ENCODE measurements at places on chromosomes 13 and 19.

- DNase-seq, result no peak
These were observed 331.9 kb upstream of the TSHZ3 start for GRCh38 chr19:31681121-31681520.

- DNase-seq, result no peak
These were observed 1.1 kb downstream of the TSSK6 start for GRCh38 chr19:19514215-19514657.

GRCh38 chr13:59680429-59681024, 483.2 kb downstream of the DIAPH3 start:
- DNase-seq, result no peak

DNA sequence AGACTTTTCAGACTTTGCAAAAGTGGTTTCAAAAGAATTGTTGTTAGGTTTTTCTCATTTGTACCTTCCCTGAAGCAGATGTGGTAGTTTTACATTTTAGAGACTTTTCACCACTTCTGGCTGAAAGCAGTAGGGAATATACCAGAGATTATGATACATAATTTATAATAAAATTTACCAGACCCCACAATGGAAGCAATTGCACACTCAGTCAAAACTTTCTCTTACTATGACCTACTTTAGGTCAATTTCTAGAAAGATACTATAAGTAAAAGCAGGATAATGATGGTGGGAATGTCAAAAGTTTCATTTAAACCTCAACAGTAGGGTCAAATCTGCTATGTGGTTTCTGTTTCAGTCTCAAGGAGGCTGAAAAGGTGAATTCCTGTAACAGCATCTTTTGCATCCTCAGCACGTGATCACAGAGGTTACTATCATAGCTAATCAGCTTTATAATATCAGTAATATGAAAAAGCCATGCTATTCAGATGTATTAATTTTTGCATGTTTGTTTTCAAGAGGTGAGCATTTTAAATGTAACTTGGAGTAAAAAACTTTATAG, 26.9 kb downstream of the PCCA start:
- no peak for DNase-seq

DNA sequence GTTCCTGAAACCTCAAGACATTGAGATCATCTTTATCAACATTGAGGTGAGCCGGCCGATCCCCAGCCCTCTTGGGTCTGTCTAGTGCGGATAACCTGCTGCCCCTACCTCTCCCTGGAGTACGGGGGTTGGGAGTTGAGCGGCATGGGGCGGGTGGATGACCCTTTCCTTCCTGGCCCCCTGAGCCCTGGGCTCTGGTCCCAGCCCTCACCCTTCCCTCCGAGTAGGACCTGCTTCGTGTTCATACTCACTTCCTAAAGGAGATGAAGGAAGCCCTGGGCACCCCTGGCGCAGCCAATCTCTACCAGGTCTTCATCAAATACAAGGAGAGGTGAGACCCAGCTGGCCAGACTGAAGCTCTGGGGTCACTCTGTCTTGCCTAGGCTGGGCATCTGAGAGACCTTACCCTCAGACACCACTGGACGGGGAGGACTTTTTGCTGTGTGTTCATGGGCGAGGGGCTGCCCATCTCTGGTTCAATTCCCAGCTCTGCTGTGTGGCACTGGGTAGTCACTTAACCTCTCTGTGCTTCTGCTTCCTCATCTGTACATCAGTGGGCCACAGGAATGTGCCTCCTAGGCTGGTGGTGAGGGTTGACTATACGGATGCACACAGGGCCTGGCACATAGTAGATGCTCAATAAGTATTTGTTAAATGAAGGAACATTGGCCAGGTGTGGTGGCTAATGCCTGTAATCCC, 52.7 kb downstream of the VAV1 start:
- no peak for DNase-seq

- DNase-seq, result no peak
These were observed 937 bp downstream of the ZNF841 start for GRCh38 chr19:52094526-52095130.

DNA sequence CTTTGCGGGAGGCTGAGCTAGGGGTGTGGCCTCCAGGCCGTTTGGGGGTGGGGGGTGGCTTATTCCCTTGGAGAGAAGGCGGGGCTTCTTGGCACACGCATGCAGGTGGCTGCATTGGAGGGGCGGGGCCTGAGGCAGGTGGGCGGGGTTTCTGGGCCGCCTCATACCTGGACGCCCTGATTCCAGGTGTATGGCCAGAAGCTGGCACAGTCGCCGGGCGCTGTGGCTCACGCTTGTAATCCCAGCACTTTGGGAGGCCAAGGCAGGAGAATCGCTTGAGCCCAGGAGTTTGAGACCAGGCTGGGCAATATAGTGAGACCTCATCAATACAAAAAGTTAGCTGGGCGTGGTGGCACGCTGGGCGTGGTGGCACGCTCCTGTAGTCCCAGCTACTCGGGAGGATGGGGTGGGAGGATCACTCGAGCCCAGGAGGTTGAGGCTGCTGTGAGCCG, 7.8 kb downstream of the ABCA7 start:
- no peak for DNase-seq

GRCh38 chr19:53907690-53908089, 1.4 kb upstream of the CACNG7 start:
- DNase-seq, result no peak

- DNase-seq, result no peak
These were observed 16.8 kb upstream of the SEMA6B start for GRCh38 chr19:4576016-4576933.

GRCh38 chr13:19645000-19645399, 11.5 kb downstream of the MPHOSPH8 start:
- no peak for DNase-seq

DNA sequence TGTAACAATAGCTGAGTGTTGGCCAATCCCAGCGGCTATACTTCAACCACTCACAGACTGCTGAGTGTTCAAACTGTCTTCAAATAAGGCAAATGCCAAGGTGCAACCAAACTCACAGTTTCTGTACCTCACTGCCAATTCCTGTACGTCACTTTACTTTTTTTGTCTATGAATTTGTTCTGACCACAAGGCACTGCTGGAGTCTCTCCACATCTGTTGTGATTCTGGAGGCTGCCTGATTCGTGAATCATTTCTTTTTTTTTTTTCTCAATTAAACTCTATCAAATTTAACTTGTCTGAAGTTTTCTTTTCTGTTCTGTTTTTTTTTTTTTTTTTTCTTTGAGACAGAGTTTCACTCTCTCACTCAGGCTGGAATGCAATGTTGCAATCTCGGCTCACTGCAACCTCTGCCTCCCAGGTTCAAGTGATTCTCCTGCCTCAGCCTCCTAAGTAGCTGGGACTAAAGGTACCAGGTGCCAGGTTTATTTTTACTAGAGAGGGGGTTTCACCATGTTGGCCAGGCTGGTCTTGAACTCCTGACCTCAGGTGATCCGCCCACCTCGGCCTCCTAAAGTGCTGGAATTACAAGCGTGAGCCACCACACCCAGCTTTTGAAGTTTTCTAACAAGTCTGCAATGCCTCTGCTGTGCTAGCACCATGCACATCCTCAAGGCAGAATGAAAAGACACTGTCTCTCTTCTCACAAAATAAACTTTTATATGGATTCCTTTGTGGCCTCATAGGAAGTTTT, 401.7 kb downstream of the IRS2 start:
- no peak for DNase-seq

DNA sequence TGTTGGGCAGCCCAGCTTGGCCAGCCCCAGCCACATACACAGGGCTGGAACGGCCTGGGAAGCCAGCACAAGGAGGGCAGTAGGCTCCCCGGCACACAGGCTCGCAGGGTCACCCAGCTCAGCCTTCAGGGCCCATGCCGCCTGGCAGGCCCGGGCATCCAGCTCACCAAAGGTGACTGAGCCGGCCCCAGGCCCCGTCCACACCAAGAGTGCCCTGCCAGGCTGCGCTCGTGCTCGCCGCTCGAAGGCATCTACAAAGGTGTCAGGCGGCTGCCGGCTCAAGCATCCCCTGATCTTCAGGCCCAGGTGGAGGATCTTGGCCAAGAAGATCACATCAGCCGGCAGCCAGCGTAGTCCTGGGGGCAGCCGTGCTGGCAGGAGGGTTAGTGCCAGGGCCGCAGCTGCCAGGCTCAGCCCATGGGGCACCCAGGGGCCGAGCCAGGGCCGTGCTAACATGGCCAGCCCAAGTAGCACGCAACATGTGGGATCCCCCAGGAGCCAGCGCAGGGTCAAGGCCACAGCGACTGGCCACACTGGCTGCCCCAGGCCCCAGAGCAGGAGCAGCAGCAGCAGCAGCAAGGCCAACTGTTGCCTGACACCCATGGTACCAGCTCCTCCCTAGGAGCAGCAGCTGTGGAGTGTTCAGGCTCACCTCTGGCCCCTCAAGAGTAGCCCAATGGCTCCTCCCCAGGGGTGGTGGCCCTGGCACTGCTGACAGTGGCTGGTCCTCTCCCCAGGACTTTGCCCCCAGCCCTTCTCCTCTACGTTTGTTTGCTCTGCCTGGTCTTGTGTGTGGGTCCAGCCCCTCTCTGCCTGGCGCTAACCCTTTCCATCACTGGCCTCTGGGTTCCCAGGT, at the start of gene SLC27A5:
TSS of gene SLC27A5 (minus strand) at position 640 of the 856 bp plus-strand sequence. CDS start at position 603, 37 bp downstream.
- no peak for DNase-seq

GRCh38 chr19:6138066-6138465, 2.6 kb downstream of the ACSBG2 start:
- no peak for DNase-seq

GRCh38 chr19:54138489-54139256, 1.1 kb downstream of the CNOT3 start:
- no peak for DNase-seq

GRCh38 chr19:55158423-55158822, 891 bp upstream of the TNNI3 start:
- DNase-seq, result no peak

GRCh38 chr13:94345374-94346195, 133.9 kb downstream of the DCT start:
- no peak for DNase-seq

DNA sequence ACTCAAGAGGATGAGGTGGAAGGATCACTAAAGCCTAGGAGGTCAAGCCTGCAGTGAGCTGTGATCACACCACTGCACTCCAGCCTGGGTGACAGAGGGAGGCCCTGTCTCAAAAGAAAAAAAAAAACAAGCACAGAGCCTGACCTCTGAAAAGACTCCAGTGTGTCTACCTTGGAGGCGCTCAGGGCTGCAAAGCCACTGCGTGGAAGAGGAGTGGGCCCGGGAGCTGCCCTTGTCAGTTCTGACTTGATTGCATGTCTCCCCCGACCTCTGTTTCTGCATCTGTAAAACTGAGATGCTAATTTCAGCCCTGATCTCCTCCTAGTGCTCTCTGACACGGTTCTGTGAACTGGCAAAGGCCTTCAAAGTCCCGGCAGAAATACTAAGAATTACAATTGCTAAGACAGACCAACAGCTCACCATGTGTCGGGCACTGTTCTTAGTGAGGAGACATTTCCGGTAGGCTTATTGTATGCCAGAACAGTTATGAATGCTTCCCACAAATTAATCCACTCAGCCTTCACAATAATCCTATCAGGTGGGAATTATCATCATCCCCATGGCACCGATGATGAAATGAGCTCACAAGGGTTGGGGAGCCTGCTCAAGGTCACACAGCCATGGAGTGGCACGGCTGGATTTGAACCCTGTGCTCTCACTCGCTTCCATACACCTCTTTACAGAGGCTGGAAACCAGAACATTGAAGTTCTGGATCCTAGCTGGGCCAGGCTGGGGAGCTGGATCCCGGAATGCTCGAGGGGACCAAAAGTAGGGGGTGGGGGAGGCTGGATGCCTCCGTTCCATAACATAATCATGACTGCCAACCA, 3.5 kb downstream of the AKT2 start:
- DNase-seq, result no peak

DNA sequence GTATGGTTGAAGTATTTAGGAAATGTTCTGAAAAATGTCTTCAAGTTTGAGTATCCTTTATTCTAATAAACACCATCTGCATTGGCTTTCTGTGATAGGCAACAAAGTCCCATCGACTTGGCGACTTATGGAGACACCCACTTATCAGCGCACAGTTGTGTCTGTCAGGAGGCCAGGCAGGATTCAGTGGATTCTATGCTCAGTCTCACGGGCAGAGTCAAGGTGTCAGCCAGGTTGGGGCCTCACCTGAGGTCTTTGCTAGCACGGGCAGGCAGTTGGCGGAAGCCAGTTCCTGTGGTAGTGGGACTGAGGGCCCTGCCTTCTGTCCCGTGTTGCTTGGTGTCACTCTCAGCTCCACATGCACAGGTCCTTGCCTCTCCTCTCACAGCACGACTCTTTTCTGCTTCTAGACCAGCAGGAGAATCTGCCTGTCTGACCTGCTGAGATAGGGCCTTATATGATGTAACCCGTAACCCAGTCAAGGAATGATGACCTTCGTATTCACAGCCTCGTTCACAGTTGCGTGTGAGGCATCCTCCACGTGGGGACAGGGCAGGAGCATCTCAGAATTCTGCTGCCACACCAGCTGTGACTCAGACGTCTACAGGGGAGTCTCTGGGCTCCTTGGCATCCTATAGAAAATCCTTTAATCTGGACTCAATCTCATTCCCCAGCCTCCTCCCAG, 10.0 kb downstream of the CUL4A start:
- DNase-seq, result no peak

DNA sequence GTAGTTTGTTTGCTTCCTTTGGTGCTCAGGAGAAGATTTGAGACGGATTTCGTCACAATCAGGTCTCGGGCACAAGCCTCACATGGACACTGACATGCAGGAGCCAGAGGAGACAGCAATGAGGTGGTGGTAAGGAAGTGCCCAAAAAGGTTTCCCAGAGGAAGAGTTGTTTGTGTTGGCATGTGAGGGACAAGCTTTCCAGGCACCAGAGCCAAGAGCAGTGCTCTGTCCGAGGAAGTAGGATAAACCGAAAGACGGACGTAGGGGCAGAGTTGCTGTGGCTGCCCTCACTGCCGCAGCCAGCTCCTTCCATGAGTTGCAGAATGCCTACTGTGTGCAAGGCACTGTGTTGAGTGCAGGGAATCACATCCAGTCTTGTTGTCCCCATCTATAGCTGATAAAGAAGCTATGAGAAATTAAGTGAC, 27.7 kb downstream of the SAE1 start:
- DNase-seq, result no peak

DNA sequence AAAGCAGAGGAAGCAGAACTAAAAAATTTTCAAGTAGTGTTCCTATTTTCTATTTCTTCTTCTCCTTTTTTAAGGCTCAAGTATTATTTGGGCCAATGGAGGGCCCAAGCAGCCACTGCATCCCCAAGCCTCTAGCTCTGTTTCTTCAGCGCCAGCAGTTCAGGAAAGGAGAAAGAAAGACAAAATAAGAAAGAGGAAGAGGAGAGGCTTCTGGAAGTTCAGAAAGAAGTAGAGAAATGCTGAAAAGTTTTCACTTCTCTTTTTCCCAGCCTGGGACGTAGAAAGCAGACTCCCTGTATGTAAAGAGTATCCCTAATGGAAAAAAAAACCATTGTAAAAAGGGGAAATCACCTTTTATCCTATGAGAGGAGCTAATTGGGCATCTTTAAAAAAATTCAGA, 165.5 kb upstream of the KLF12 start:
- no peak for DNase-seq

DNA sequence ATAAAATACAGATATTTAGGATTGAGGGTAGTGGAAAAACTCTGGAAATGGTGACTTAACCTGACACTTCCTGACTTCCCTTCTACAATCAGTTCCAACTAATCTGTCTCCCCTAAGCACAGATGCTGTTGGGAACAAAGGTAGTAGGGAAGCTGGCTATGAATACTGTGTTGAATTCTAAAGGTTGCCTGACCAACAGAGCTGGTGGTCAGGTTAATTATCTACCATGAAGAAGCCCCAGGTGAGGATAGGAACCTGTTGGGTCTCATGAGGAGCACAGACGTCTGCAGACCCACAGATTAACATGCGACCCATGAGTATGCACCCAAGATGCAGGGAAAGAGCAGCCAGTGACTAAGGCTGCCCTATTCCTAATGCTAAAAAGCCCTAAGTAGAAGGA, 172.3 kb downstream of the DIAPH3 start:
- no peak for DNase-seq

- DNase-seq, result no peak
These were observed 108.2 kb downstream of the SIPA1L3 start for GRCh38 chr19:38015216-38015615.

All from NT2/D1 (cell line).